H4 (cell line): ENCODE measurements at places on chromosomes 12 and 14. TPM values are rescaled to one million over a fixed set of nuclear protein-coding genes. Genes with fewer than 3 reads are reported as not detected.

- DNase-seq, result no peak
Observed at GRCh38 chr12:124435806-124436345, 131.5 kb downstream of the NCOR2 start.

- peak; percentile 21 for DNase-seq
Observed at GRCh38 chr12:4663971-4664505, 15.1 kb downstream of the NDUFA9 start.

- DNase-seq, result no peak
Observed at GRCh38 chr14:100392356-100392755, 69.2 kb downstream of the SLC25A47 start.

DNA sequence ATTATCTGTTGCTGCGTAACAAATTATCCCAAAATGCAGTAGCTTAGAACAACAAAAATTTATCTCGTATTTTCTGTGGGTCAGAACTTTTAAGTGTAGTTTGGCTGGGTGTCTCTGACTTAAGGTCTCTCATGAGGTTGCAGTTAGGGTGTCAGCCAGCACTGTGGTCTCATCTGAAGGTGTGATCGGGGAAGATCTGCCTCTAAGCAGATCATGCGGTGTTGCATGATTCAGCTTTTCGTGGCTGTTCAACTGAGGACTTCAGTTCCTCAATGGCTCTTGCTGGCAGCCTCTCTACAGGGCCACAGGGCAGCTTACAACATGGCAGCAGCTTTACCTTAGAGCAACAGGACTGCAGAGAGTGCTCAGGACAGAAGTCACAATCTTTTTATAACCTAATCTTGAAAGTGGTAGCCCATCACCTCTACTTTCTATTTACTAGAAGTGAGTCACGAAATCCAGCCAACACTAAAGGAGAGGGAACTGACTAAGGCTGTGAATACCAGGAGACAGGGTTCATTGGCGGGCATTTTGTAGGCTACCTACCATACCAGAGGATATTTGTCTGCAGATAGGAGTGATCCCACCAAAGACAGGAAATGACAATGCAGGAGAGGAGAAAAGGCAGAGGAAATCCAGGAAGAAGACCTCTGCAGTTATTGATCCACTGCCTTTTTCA lies 1.8 kb upstream of the TMPRSS12 start:
- no peak for DNase-seq

DNA sequence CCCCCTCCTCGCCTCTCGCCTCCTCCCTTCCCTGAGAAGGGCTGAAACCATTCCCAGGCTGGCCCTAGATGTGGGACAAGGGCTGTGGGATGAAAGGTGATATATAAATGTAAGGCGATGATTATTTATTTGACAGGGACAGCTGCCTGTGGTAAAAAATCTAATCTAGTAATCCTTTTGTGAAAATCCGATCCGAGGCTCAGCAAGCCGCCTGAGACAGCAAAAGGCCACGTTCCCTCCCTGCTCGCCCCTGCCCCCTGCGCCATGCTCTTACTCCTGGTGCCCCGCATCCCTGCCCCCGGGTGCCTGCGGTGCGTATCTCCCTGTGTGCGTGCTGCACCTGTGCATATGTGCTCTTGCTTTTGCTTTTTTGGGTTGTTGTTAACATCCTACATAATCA lies 65.2 kb downstream of the TSPAN9 start:
- no peak for DNase-seq

GRCh38 chr12:26651566-26652188 lies 181.3 kb downstream of the ITPR2 start:
- DNase-seq, result peak; percentile 57

DNA sequence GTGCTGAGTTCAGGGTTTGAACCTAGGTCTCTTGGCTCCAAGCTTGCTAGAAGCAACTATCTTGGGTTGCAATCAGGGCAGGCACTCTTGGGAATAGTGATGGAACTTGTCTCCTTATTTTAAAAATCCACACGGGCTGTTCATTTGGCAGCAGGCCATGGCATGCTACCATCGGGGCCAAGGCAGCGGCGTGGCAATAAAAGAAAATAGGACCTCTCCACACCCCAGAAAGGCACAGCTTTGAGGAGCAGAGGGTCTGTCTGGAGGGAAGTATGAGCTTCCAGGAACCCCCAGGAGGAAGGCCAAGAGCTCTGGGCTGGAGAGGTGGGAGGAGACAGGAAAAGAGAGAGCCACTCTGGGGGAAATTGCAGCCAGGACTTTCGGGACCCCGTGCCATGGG lies 15.3 kb downstream of the RPS6KL1 start:
- DNase-seq, result no peak

DNA sequence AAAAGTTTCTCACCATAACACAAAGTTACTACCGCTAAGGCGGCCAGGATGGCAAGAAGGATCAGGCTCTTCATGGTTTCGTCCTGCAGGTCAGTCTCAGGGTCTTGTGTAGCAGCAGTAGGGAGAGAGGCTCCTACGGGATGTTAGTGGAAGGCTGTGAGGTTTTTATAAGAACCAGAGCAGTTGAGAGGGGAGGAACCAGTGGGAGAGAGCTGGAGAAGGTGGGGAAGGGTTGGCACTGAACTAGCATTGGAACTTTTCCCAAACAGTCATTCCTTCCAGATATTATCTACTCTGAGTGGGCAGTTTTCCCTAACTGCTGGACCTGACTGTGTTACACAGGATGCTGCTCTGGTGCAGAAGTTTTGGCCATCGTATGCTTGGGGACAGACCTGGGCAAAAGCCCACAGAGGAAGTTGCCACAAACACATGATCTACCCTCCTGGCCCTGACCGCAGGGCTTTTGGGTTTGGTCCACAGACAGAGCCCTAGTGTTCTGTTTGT lies at the start of gene MGP:
Gene MGP (minus strand): TSS at position 137 of the 504 bp plus-strand sequence. CDS start 63 bp downstream, at position 74.
- DNase-seq, result peak; percentile 84

DNA sequence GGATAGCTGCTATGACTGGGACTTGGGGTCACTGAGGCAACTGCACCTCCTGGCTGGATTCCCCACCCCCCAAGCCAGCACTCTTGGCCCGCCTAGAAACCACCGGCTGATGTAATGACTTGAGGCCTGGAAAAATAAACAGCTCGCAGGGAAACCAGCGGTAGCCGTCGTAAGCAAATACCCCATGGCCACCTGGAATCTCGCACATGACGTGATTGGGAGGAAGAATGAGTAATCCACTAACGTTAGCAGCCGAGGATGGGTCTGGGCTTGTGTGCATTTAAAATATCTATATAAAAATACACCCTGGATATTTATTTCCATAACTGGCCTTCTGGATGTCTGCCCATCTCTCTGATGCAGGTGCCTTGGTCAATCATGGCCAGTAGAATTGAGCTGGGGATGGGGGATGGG lies 120.1 kb downstream of the SMOC1 start:
- peak; percentile 97 for DNase-seq

DNA sequence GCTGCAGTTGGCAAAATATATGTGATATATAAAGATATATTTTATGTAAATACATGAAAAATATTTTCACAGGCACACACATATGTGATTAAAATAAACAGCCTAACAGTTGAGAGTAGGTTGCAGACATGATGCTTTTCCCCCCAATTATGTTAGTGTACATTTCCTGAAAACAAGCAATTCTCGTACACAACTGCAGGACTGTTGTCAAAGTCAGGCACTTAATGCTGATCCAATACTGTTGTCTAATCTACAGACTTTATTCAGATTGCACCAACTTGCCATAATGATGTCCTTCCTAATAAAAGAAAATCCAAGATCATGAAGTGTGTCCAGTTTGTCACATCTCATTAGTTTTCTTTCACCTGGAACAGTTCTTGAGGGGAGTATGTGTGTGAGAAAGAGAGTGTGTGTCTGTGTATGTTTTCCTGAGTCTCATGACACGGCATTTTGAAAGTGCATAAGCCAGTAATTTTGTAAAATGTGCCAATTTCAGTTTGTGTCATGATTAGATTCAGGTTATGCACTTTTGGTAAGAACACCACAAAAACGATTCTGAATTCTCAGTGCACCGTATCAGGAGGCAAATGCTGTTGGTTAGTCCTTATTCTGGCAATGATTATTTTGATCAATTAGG lies 16.5 kb upstream of the SEL1L start:
- no peak for DNase-seq

DNA sequence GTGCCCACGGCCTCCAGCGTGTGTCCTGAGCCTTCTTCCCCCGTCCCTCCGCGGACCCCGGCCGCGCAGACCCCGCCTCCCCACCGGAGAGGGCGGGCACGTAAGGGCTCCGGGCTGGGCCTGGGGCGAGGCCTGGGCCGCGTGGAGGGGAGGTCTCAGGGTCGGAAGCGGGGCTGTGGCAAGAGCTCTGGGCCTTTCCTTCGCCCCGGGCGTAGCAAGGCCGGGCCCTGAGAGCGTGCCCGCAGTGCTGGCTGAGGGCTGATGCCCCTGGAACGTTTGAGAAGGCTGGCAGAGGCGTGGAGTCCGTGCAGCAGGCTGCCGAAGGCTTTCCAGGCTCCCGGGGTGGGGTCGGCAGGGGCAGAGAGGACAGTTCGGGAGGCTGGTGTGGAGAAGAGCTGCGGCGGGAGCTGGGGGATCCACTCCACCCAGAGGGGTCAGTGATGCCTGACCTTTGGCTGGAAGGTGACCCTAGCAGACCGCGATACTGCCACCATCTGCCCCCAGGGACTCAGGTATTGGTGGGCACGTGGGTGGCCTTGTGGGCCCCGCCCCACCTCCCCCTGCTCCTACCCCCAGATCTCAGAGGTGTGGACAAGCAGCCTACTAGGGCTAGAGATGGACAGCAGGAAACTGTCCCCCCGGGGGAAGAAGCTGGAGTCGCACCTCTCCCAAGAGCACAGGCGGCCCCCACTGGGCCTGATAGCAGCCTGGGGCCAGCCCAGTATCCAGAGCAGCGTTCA lies 558 bp downstream of the TEX22 start:
- no peak for DNase-seq

GRCh38 chr14:50363714-50364111 lies 33.0 kb downstream of the CDKL1 start:
- peak; percentile 34 for DNase-seq

- peak; percentile 69 for DNase-seq
Observed at GRCh38 chr14:96762650-96763049, 34.5 kb upstream of the VRK1 start.

DNA sequence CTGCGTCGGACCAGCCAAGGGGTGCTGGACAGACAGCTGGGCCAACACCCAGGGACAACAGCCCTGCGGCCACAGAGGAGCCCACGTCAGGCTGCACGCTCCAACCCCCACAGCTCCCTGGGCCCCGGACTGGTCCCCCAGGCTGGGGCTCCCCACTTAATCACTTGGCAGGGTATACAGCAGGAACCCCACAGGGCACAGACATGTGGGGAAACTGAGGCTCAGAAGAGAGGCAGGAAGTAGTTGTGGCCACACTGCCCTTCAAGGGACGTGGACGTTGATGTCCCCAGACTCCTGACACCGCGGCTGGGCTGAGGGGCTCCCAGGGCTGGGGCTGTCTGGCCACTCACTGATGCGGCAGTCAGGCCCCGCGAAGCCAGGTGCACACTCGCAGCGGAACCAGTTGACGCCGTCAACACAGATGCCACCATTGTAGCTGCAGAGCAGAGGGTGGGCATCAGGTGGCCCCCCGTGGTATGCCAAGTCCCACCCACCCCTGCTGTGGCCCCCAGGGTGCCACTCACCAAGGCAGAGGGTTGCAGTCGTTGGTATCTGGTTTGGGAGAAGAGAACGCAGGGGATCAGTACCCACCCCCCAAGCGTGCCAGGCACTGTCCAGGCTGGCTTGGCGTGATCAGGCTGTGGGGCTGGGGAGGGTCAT lies 21.5 kb downstream of the JAG2 start:
- no peak for DNase-seq

GRCh38 chr12:74889563-74890236 lies 319.9 kb downstream of the KCNC2 start:
- peak; percentile 66 for DNase-seq

- DNase-seq, result no peak
Observed at GRCh38 chr12:56684745-56685359, 3.2 kb downstream of the PTGES3 start.

DNA sequence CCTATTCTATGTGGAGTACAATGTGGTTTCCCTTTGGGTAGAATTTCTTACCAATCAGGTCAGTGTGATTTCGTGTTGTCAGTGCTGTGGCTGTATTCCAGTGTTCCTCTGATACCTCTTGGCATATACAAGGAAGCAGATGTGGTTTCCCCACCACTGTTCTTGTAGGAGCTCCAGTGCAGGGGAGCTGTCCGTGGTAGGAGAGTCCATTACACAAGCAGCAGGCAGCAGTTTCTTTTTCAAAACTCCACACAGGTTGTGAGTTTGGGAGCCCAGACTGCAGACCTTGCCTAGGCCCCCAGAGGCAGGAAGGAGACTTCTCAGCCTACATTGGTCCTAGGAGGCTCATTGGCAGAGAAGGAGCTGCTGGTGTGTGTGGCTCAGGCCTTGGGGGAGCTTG lies 452.8 kb downstream of the AACS start:
- no peak for DNase-seq

- peak; percentile 86 for DNase-seq
Observed at GRCh38 chr12:49347311-49348193, 864 bp downstream of the DNAJC22 start.

DNA sequence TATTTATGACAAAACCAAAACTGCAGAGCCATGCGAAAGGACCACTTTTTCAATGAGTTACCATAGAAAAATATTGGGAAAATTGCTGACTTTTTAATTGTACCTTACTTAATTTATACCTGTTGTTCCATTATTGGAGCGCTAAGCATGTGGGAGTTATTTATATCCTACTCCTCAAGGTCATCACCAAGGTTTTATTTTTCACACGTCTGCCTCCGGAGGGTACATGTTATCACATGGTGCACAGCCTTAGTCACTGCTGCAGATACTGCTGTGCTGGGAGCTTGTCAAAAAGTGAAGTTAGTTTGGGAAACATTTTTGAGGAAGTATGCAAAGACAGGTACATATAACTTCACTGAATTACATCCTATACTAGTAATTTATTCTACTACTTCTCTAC lies 1444.3 kb downstream of the AACS start:
- DNase-seq, result no peak

DNA sequence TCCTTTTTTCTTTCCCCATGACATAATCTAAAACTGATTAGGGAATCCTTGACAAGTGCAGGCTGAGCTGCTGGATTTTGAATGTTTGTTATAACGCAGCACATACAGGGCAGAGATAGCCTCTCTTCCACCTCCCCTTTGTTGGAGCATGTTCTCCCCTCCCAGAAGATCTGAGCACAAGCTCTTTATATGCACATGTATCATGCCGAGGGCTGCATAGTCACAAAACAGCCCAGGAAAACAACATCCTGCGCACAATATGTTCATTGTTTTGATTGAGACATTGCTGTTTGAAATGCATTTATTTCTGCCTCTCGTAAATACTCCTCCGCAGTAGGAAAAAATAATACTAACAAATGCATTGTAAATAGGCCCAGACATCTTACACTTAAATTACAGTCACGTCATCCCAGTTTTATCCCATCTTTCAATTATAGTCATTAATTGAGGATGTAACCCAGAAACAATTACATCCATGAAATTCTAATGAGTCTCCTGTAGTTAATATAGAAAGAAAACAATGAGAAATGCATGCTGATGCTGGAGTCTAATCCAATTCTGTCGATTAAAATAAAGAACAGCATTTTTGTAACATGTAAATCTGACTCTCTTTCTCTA lies 401.8 kb downstream of the BTG1 start:
- no peak for DNase-seq

Gene TGFB3
- 1.0 and 2.3 TPM in 2 replicates for total RNA-seq

Gene ACAD10
- 7.6 and 15.5 TPM in 2 replicates for total RNA-seq

Gene GDF3
- not detected in 2 replicates for total RNA-seq
